NCI-H2081 (cell line): ENCODE measurements at places on chromosomes 7 and 10.

DNA sequence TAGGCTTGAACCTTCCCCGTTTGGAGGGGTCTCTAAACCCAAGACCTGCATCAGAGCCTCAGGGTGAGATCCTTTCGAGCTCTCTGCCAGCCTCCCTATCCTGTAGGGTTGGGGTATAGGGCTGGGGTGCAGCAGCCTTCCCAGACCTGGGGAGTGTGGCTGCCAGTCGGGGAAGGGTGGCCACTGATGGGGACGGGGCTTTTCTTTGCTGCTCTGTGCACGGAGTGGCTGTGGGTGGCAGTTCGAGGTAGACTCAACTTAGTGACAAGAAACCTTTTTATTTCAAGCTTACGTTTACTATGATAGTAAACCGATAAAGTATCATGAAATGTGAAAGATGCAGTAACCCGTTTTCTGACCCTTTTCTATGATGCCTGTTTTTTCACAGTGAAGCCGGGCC, 13.0 kb downstream of the ZNF316 start:
- DNase-seq: no peak

DNA sequence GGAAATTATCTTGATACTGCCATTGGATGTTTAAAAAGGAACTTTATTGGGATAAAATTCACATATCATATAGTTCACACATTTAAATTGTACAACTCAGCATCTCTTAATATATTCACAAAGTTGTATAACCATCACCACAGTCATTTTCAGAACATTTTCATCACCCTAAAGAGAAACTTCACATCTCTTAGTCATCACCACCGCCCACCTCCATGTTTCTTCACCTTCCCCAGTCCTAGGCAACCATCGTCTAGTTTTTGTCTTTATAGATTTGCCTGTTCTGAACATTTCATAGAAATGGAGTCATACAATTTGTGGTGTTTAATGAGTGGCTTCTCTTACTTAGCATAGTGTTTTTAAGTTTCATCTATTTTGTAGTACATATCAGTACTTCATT, 96.6 kb downstream of the ANKRD30A start:
- no peak for DNase-seq

GRCh38 chr10:22340329-22341189, 4.7 kb upstream of the SPAG6 start:
- peak; percentile 61 for DNase-seq

DNA sequence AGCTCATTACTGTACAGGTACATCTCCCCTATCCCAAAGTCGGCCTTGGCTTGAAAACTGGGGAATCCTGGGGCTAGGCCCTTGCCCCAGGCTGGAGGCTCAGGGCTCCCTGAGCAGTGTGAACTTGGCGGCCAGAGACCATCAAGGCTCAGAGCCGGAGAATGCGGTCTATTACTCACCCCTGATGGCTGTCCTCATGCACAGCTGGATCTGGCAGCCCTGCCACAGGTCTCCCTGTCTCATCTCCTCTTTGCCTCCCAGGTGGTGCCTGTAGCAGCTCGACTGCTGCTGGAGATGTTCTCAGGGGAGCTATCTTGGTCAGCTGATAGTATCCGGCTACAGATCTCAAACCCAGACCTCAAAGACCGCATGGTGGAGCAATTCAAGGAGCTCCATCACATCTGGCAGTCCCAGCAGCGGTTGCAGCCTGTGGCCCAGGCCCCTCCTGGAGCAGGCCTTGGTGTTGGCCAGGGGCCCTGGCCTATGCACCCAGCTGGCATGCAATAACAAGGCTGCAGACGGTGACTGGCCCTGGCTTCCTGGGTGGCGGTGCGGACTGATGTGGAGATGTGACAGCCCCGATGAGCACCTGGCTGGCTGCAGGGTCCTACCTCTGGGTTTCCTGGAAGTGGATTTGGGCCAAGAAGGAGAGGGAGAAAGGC, 10.7 kb downstream of the IRF5 start:
- no peak for DNase-seq

GRCh38 chr10:108003576-108003975, 839.1 kb upstream of the SORCS1 start:
- no peak for DNase-seq

DNA sequence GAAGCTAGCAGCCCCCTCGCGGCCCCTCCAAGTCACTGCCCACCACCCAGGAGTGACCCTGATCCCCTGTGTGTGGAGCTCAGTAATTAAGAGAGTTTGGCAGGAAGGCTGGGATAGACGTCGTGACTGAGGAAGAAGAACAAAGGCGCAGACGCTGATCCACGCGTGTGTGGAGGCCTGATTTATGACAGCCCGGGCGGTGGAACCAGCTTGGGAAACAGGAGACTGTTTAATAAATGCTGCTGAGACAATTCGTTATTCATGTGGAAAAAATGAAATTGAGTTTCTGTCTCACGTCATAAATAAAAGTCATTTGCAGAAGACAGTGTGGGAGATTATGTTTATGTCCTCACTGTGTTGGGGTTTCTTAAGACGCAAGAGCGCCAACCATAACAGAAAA, 130.8 kb downstream of the ELFN1 start:
- no peak for DNase-seq

- no peak for DNase-seq
Measured at GRCh38 chr10:122526892-122527291, 33.7 kb upstream of the DMBT1 start.

GRCh38 chr7:76303202-76304147, 1.0 kb downstream of the HSPB1 start:
- DNase-seq: peak; percentile 52

DNA sequence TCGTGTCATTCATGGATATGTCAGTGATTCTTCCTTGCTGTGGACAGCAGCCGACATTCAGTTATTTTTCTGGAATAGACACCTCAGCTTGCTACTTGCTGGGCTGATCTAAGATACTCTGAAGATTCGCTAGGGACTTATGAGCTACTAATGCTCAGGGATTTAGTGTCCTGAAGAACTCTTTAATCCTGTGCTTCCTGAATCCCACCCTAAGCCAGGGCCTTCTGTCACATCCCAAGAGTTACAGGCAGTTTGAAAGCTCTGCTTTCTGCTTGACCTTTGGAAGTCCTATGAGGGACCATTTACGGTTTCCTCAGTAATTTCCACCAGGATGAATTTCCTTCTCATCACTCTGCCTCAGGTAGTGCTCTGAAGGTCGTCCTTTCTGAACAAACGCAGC, at the start of gene PDE6C:
Gene PDE6C, plus strand, starts transcription at position 227 of the 400 bp plus-strand sequence. CDS start 189 bp downstream, outside the sequence.
- DNase-seq: no peak

DNA sequence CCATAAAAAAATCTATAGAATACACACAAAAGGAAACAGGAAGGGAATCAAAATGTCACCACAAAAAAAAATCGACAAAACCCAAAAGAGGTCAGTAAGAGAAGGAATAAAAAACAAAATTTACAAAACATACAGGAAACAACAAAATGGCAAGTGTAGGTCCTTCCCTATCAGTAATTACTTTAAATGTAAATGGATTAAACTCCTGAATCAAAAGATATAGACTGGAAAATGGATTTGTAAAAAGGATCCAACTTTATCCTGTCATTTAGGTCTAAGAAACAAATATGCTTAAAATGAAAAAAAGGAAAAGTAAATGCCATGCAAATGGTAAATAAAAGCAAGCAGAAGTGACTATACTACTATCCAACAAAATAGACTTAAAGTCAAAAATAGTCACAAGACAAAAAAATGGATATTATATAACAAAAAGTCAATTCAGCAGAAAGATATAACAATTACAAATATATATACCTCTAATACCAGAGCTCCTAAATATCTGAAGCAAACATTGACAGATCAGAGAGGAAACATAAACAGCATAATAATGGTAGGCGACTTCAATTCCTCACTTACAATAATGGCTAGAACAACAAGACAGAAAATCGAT, 2.0 kb downstream of the OR13A1 start:
- DNase-seq: no peak

DNA sequence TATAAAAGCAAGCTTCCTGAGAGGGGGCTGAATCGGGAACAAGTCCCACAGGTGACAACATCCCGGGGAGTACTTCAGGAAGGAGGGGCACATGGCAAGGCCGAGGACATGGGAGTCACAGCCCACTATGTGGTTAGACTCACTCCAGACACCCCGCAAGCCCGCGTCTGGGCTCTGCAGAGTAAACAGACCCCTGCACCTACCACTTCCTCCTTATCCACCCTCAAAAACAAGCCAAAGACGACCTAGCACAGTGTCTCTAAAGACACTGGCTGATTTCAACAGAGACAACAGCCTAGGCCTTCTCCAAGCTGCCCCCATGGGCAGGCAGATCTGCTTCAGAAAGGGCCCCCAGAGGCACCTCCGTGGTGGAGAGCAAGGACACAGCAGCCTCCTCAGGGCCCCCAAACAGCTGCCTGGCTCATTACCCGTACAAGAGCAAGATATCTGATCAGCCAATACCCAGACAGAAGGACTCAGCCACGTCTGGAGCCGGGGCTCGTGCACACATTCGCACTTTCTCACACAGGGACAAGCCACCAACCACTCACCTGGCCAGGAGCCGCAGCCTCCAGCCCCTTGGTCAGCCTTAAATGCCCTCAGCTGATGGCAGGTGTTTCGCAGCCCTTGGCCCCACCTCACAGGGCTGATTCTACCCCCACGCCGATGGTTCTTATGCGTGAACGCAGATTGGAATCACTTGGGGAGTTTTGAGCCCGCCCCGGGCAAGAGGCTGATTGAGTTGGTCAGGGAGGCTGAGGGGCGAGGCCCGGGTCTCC, 10.7 kb upstream of the KPNA7 start:
- DNase-seq: no peak

DNA sequence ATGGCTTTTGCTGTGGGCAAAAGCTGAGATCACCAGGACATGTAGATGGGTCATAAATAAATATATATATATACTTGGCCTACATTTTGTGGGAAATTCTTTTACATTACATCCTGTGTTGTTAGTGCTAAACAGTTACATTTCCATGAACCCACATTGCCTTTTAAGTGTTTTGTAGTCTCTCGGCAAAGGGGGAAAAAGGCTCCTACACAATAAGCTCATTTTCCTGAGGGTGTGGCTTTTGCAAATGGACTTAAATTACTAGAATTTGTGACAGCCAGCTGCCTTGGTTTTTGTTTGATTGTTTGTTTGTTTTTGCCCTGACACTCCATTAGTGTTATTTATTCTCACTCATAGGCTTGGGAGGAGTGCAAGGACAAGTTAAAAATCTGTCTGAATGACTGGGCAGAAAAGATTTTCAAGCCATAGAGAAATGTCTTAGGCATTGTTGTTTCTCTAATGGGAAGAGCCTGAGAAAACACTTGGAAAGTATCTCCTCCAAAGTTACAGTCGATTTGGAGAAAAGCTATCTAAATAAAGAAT, 128.8 kb downstream of the DGKB start:
- DNase-seq: no peak

DNA sequence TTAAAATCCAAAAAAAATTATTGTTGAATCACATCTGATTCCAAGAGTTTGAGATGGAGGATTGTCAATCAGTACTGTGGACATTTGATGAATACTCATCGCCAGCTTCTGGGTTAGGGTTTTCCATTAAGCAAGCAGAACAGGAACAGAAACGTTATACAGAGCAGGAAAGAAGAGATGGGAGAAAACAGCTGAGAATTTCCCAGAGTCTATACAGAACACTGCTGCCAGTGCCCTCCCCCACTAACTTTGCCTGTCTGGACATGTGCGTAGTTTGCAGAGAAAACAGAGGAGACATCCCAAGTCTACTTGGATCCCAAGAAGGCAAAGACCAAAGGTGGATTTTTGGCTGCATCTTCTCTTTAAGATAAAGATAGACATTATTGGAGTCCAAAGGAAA, 19.0 kb downstream of the C10orf90 start:
- DNase-seq: no peak

- DNase-seq: no peak
Measured at GRCh38 chr10:26806557-26806956, 54.2 kb downstream of the ABI1 start.

- peak; percentile 62 for DNase-seq
Measured at GRCh38 chr10:43166880-43167497, 28.7 kb downstream of the CSGALNACT2 start.

- DNase-seq: no peak
Measured at GRCh38 chr10:122368502-122369254, 5.8 kb upstream of the PLEKHA1 start.

DNA sequence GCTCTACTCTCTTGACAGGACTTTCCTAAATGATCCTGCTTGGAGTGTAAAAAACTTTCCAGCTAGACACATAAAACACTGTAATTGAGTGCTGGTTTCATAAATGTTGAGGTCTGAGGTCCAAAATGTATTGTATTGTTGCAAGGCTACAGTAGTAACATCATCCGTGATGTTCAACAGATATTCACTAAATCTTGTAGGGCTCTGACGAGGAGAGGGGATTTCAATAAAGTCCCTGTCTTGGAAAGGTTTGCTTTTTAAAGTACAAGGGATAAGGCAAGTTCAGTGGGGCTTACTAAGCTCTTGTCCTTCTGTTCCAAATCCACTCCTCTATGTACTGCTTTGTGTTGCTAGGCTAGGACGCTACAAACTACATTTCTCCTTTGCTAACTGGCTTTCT, 48.9 kb downstream of the FHIP2A start:
- no peak for DNase-seq

GRCh38 chr7:30263090-30263710, 21.2 kb upstream of the ZNRF2 start:
- no peak for DNase-seq

DNA sequence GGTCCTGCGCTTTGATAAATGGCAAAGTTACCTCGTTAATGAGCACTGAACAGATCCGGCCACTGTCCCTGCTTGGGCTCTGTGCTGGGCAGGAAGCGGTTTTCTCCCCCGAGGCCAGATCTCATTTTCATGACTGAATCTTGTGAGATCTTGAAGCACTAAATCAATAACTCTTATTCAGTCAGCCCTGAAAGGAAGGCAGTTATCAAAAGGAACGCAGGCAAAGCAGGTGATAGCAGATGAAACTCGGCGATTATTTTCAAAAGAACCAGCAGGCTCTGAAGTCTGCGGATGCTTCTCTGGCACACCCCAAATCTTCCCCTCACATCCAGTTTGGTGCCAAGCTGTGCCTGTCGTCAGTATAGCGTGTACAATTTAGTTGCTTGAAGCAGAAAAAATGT, 228.7 kb downstream of the BAMBI start:
- no peak for DNase-seq

GRCh38 chr10:47332371-47332770, 10.1 kb downstream of the GDF2 start:
- no peak for DNase-seq
